ENCODE measurements at places on chromosomes 5 and 9. TPM values are rescaled to one million over a fixed set of nuclear protein-coding genes. Genes with fewer than 3 reads are reported as not detected.

GRCh38 chr5:161372682-161373344 lies 173.7 kb downstream of the GABRB2 start:
- no peaks in the 10 kb centered on the region for H3K27me3 ChIP-seq
- H3K36me3 ChIP-seq, result no peaks in the 10 kb centered on the region
- no peak overlapping the region for H3K4me3 ChIP-seq
- DNase-seq, result no peak
- H3K4me1 ChIP-seq, result peaks cover 13% of the 10 kb centered on the region

DNA sequence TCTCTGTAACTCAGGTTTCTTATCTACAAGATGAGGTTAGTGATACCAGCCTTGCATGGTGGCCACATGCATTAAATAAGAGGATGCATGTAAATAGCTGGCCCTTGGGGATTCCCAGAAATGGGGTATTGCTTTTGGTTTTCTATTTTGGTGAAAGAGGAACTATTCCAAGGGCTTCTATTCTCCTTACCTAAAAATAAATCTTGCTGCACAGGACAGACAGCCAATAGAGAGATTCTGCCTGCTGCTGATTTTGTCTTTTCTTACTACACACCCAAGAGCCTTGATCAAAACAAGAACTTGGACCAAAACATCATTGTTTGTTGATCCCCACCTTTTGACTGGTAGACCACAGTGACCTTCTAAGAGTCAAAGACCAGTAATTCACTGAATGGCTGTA lies 161.8 kb downstream of the PJA2 start:
- no peak overlapping the region for H3K4me3 ChIP-seq
- no peak overlapping the region for H3K27ac ChIP-seq
- peaks cover 7% of the 10 kb centered on the region for H3K36me3 ChIP-seq
- H3K4me1 ChIP-seq, result no peaks in the 10 kb centered on the region
- no peaks in the 10 kb centered on the region for H3K27me3 ChIP-seq
- no peak for DNase-seq

DNA sequence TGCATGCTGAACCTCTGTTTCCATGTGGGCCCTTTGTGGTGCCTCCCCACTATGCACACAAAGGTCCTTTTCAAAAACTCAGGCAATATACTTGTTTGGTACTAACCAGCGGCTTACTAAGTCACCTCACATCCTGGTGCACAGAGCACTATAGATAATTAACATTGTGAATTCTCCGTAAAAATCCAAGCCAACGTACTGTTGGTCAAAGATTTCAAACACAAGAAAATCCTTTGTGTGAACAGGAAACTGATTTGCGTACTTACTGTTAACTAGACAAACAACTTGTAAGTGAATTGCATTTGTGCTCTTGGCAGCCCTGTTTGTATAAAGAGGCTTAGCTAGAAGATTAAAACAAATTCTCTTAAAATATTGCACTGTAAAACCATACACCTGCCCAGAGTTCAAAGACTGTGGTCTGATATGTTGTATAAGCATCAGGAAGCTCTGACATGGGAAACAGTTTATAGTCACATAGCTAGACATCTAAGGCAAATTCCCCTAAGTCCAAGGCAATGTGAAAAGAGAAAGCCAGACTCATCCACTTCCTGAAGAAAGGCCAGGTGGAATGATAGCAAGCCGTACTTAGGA lies 125.0 kb upstream of the SLC12A2 start:
- no peaks in the 10 kb centered on the region for H3K27me3 ChIP-seq
- peak overlapping the region; percentile 94 for H3K27ac ChIP-seq
- peaks cover 42% of the 10 kb centered on the region for H3K4me1 ChIP-seq
- H3K4me3 ChIP-seq, result peak overlapping the region; percentile 6
- H3K36me3 ChIP-seq, result peaks cover 4% of the 10 kb centered on the region

DNA sequence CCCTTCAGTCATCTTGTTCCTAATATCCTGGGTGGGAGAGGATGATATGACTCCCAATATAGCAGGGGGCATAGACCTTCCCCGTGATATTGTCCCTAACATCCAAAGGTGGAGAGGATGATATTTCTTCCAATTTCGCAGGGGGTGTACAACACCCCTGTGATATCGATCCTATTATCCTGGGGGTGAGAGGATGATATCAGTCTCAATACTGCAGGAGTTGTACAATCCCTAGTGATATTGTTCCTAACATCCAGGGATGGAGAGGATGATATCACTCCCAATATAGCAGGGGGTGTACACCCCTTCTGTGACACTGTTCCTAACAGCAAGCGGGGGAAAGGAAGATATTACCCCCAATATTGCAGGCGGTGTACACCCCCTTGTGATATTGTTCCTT lies 122.6 kb downstream of the TMEM38B start:
- peaks cover 13% of the 10 kb centered on the region for H3K36me3 ChIP-seq
- H3K4me1 ChIP-seq, result no peaks in the 10 kb centered on the region
- no peak for DNase-seq

DNA sequence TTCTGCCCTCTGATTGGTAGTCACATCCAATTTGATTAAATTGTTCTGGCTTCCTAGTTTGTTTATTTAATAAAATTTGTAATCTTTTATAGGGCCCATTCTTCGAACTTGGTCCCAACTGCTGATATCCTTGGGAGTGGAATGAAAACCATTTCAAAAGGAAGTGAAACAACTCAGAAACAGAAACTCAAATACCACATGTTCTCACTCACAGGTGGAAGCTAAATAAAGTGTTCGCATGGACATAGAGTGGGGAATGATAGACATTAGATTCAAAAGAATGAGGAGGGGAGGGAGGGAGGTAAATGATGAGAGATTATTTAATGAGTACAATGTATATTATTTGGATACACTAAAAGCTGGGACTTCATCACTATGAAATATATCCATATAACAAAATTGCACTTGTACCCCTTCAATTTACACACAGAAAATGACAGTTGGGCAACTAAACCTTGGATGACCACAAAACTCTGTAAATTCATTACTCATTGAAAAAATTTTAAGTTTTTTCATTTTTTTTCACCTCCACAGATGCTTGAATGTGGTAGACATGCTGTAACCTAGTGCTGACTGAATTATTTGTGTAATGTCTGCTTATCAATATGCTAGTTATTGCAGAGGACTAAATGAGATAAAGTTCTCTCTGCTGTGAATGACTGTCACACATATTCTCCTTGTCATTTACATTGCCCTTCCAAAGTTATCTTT lies 16.0 kb downstream of the ATP10B start:
- no peak overlapping the region for H3K4me3 ChIP-seq
- H3K4me1 ChIP-seq, result peaks cover 8% of the 10 kb centered on the region
- H3K27me3 ChIP-seq, result no peaks in the 10 kb centered on the region

DNA sequence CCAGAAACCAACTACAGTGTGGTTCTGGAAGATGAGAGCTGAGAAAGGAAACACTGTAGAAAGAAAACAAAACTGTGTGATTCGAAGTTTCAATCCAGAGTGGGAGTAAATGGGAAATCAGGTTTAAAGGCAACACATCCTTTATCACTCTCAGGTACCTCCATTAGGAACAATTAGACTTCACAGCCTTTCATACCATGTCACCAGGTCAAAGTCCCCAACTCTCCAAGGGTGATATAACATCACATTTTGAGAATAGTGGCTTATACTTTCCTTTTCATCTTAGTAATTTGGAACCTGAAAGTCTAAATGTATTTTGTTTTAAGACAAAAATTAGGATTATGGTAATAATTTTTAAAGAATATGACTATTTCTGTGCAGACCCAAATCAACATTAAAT lies 194.9 kb upstream of the WWC1 start:
- no peak overlapping the region for H3K27ac ChIP-seq
- no peak for DNase-seq
- no peaks in the 10 kb centered on the region for H3K4me1 ChIP-seq
- H3K27me3 ChIP-seq, result no peaks in the 10 kb centered on the region
- H3K4me3 ChIP-seq, result no peak overlapping the region

DNA sequence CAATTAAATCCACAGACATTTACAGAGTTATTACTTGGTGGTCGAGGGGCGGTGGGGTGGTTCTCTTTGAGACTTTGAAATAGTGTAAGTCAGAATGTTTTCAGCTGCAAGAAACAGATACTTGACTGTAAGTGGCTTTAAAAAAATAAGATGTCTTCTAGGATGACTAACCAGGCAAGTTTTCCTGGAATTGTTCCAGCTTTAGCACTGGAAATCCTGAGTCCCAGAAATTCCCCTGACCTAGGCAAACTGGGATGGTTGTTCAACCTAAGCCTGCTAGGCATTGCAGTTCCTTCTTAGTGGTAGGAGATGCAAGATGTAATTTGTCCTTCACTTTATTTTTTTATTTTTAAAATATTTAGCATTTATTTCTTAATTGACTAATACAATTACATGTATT lies 169.5 kb upstream of the POC5 start:
- H3K27ac ChIP-seq, result no peak overlapping the region
- H3K27me3 ChIP-seq, result no peaks in the 10 kb centered on the region
- H3K36me3 ChIP-seq, result no peaks in the 10 kb centered on the region
- no peak for DNase-seq
- H3K4me1 ChIP-seq, result peaks cover 15% of the 10 kb centered on the region

DNA sequence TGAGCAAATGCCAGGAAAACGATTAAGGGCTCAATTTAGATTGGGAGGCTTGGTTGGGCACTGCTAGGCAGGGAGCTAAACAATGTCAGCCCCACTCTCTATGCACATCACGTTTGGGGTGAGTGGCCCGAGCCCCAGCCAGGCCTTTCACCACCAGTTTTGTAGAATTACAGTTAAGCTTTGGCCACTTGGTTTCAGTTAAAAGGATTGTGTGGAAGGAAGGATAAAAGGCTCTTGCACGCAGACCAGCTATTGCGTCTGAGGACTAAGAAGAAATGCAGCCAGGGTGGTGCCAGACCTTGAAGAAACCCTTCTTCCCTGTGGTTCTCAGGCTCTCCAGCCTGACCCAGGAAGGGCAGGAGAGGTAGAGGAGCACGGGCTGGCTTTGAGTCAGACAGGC lies 125.3 kb upstream of the SLC44A1 start:
- H3K4me3 ChIP-seq, result no peak overlapping the region
- H3K36me3 ChIP-seq, result no peaks in the 10 kb centered on the region
- H3K4me1 ChIP-seq, result peaks cover 13% of the 10 kb centered on the region
- DNase-seq, result no peak
- no peaks in the 10 kb centered on the region for H3K27me3 ChIP-seq
- peak overlapping the region; percentile 31 for H3K27ac ChIP-seq

GRCh38 chr5:73339051-73339575 lies 109.5 kb downstream of the FOXD1 start:
- no peaks in the 10 kb centered on the region for H3K36me3 ChIP-seq
- H3K27me3 ChIP-seq, result peaks cover 39% of the 10 kb centered on the region
- peak overlapping the region; percentile 59 for H3K27ac ChIP-seq
- DNase-seq, result no peak
- no peak overlapping the region for H3K4me3 ChIP-seq

- peaks cover 2% of the 10 kb centered on the region for H3K36me3 ChIP-seq
- no peak overlapping the region for H3K27ac ChIP-seq
- no peaks in the 10 kb centered on the region for H3K27me3 ChIP-seq
- no peak for DNase-seq
- H3K4me3 ChIP-seq, result no peak overlapping the region
Measured at GRCh38 chr5:107484281-107484680, 186.5 kb downstream of the EFNA5 start.

DNA sequence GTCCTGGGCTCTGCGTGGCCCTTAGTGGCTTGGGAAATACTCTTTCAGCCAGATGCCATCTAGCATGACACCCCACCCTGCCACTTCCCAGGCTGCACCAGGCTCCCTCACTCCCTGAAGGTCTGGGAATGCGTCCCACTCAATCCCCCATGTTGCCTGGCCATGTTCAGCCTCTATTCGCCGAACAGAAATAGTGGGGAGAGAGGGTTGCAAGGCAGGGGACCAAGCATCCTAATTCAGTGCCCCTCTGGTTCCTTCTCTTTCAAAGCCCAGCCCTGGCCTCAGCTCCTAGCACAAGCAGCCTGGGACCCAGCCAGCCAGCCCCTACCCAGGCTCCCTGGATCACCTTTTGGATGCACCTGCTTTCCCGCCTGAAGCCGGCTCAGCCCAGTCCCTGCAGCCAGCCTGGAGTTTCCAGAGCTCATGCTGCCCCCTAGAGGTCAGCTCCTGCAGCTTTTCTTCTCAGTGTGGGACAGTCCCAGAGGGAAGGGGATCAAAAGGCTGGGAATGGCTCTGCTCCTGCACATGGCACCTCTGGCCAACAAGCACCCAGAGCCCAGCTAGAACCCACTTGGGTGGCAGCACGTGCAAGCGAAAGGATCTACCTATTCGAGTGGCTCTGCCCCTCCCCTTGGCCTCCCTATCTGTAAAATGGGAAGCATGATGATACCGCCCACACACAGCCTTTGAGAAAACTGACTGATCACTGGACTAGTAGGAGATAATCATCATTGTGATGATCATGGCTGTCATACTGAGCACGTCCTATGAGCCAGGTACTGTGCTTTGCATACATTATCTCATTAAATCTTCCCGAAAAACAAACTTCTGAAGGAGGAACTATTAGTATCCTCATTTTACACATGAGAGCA lies 48.7 kb upstream of the C5orf58 start:
- peak; percentile 83 for DNase-seq
- no peaks in the 10 kb centered on the region for H3K36me3 ChIP-seq

GRCh38 chr9:112012026-112012902 lies 115.7 kb downstream of the UGCG start:
- H3K4me3 ChIP-seq, result no peak overlapping the region
- no peaks in the 10 kb centered on the region for H3K36me3 ChIP-seq
- no peak overlapping the region for H3K27ac ChIP-seq
- H3K27me3 ChIP-seq, result no peaks in the 10 kb centered on the region
- DNase-seq, result no peak
- no peaks in the 10 kb centered on the region for H3K4me1 ChIP-seq

DNA sequence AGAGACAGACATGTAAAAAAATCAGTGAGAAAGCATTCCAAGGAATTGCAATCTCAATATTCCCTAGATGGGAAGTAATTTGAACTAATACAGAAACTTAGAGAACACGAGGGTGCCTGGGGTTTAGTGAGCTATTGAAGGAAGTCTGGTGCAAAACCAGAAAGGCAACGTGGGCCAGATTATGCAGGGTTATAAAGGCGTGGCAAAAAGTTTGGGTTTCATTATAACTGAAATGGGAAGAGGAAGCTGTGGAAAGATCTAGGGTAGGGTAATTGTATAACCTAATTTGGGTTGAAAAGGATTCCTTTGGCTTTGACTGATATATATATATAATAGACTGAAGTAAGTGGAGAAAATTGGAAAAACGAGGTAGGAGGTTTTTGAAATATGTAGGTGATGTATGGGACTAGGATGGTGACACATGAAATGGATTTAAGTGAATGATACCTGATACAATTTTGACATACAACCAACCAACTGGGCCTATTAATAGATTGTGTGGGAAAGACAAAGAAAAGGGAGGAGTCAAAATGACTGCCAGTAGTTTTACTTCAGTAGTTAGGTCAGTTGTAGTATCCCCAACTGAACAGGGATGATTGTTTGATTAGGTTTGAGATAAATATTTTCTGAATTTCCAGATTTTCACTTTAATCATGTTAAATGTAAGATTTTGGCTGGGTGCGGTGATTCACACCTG lies 65.3 kb downstream of the FAM174A start:
- no peak overlapping the region for H3K4me3 ChIP-seq
- no peaks in the 10 kb centered on the region for H3K27me3 ChIP-seq
- H3K4me1 ChIP-seq, result no peaks in the 10 kb centered on the region
- H3K27ac ChIP-seq, result no peak overlapping the region

GRCh38 chr5:140840978-140841962 lies at the start of gene PCDHA8:
Gene PCDHA8 (plus strand): TSS chr5:140841187. CDS start chr5:140841322, 135 bp downstream.
- peaks cover 47% of the 10 kb centered on the region for H3K36me3 ChIP-seq
- H3K4me3 ChIP-seq, result no peak within 1 kb of the TSS
- no peak within 1 kb of the TSS for H3K27ac ChIP-seq
- no peaks in the 10 kb centered on the region for H3K4me1 ChIP-seq

Gene IL33
- not detected for total RNA-seq

Gene NUTM2F
- total RNA-seq, result 0.09 TPM

Gene LARP1
- 230 TPM for total RNA-seq

Gene GOLM1
- total RNA-seq, result 105 TPM

Gene SHISAL2B
- total RNA-seq, result 0.55 TPM

Gene FOXD4
- total RNA-seq, result 0.77 TPM

Gene RASGRF2
- total RNA-seq, result 0.14 TPM

Gene PDE6A
- not detected for total RNA-seq

Gene ELP1
- total RNA-seq, result 42.0 TPM

Gene TRIM7
- total RNA-seq, result not detected

Data from neural crest cell (in vitro differentiated cells).